ENCODE measurements at places on chromosomes 3 and 15. TPM values are rescaled to one million over a fixed set of nuclear protein-coding genes. Genes with fewer than 3 reads are reported as not detected.

The TM4SF18 gene
- not detected for total RNA-seq

The CNTN4 gene
- not detected for total RNA-seq

The GCNT3 gene
- total RNA-seq = not detected

The C3orf49 gene
- total RNA-seq = not detected

The CAPN7 gene
- 61.5 TPM for total RNA-seq

The KLHL40 gene
- total RNA-seq = not detected

The ITIH4 gene
- total RNA-seq = 6.7 TPM

The CA12 gene
- 0.39 TPM for total RNA-seq

The SH2D7 gene
- total RNA-seq = not detected

The GHRL gene
- total RNA-seq = not detected

The CHRNB4 gene
- total RNA-seq = not detected

All from placental epithelial cell (primary cell).